Urothelium cell line (cell line): ENCODE measurements at places on chromosomes 4 and X.

GRCh38 chrX:33178690-33179089 is 32.7 kb downstream of the DMD start:
- DNase-seq, result no peak

GRCh38 chrX:128457674-128458073 is 405.5 kb upstream of the ACTRT1 start:
- no peak for DNase-seq

- no peak for DNase-seq
These were observed 29.7 kb downstream of the SLIT2 start for GRCh38 chr4:20281453-20281852.

- no peak for DNase-seq
These were observed 136.5 kb downstream of the RAB28 start for GRCh38 chr4:13347517-13348125.

GRCh38 chrX:119617517-119618164 is 11.4 kb upstream of the NKRF start:
- DNase-seq, result no peak
